ENCODE measurements at places on chromosomes 3 and 15.

- DNase-seq = no peak
Measured at GRCh38 chr3:39727415-39727814, 82.0 kb upstream of the MYRIP start.

DNA sequence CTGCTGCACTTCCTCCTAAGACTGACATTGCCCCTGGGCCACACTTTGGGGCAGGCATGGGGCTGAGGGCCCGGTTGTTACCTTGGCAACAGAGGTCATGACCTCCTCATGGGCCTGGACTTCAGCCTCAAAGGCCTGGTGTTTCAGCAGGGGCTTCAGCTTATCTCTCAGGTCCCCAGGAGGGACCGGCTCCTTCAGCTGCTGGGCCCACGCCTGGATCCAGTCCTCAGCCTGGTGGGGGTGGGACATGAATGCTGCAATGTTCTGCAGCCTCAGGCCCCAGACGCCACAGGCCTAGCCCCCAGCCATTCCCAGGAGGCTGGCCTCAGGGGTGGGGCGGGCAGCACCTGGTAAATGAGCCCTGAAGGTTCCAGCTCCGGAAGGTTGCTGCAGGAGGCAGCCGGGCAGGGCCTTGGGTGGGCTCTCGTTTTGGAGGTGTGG is 27.6 kb downstream of the SPTBN5 start:
- DNase-seq = no peak

DNA sequence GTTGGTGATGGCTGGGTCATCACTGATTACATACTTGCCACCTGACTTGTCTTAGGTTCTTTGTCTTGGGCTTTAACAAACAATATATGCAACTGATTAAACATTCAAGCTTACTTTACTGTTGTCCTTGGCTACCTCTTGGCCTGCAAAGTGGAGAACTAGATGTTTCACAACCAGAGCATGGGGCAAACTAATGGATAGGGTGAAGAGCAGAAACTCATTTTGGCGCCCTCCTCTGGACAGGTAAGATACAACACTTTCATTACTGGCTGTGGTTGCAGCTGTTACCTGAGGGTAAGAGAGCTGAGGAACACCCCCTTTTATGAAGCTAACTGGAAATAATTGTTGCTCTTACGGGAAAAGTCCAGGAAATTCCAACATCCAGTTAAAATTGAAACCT is 262.1 kb downstream of the NAALADL2 start:
- no peak for DNase-seq

- no peak for DNase-seq
Measured at GRCh38 chr3:43255662-43256061, 30.7 kb upstream of the SNRK start.

- DNase-seq = no peak
Measured at GRCh38 chr15:74549816-74550215, 8.8 kb downstream of the ARID3B start.

Measured in occipital lobe (tissue), 3 donors.